Epithelial cell of prostate (primary cell): ENCODE measurements at places on chromosomes 7 and 10.

DNA sequence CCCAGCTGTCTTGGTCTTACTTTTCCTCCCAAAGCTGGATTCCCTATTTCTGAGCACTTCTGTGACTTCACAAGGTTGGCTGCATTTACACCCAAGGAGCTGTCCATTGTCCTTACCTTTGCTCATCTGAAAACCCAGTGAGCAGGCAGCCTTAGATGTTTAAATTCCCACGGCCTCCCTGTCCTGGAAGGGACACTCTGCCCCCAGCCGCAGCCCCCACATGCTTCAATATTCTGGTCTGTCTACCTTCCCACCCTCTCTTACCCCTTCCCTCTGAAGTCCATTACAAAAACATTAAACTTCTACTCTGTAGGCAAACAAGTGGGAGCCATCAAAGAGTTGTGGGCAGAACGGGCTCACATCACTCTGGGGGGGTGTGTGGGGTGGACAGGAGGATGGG, 73.8 kb upstream of the EFCAB10 start:
- DNase-seq, result no peak

GRCh38 chr10:129962872-129963640, 1.0 kb downstream of the EBF3 start:
- no peak for DNase-seq

DNA sequence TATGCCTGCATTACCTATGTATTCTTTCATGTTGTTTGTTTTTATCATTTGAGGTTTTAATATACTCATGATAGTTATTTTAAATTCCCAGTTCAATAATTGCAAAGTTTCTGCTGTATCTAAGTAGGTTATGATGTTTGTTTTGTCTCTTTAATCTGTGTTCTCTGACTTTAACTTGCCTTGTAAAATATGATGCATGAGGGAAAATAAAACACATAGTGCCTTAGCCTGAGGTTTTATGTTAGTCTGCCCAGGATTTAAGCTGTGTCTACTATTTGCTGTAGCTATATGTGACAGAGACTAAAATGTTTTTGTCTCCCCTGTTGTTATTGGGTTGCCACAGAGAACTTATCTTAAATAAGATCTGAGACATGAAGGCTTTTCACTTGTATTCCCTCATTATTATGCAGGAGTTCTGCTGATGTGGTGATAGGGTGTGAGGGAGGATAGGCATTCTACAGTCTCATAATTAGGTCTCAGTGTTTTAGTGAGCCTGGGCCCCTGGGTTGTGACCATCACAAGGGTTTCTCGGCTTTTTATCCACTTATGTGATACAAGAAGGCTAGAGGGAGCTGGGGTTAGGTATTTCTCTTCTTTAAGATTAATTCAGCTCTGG, 582.5 kb downstream of the CNTNAP2 start:
- no peak for DNase-seq

DNA sequence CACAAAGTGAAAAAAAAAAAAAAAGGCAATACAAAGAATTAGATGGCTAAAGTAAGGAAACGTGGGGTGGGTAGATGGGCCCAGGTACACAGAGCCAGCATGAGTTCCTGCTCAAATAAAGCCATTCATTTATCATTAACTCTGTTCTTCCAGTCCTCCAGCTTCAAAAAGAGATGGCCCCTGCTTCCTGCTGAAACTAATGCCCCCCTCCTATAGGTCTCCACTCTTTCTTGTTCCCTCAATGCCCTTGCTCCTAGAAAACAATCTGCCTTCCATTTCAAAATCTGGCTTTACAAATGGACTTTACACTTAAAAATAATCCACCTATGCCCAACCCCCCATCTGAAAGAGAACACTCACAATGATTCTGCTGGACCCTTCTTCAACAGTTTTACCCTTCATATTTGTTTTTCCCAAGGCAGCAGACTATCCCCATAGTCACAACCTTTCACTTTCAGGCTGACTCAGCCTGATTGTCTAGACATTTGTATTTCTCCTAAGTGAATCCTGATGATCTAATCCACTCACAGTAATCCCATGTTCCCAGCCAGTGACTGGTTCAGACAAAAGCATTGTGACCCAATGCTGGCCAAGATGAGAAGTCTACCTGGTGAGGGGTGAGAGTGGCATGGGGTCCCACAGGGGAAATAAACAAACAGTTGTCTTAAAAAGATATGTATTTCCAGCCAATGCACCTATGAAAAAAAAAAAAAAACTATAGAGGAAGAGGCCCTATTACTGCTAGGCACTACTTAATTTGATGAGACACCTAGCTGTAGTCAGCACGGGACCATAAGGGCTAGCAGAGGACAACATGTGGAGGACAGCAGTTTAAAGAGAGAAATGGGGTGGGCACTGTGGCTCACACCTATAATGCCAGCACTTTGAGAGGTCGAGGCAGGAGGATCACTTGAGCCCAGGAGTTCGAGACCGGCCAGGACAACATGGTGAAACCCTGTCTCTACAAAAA, 74.6 kb upstream of the GRID1 start:
- DNase-seq, result peak; percentile 79

DNA sequence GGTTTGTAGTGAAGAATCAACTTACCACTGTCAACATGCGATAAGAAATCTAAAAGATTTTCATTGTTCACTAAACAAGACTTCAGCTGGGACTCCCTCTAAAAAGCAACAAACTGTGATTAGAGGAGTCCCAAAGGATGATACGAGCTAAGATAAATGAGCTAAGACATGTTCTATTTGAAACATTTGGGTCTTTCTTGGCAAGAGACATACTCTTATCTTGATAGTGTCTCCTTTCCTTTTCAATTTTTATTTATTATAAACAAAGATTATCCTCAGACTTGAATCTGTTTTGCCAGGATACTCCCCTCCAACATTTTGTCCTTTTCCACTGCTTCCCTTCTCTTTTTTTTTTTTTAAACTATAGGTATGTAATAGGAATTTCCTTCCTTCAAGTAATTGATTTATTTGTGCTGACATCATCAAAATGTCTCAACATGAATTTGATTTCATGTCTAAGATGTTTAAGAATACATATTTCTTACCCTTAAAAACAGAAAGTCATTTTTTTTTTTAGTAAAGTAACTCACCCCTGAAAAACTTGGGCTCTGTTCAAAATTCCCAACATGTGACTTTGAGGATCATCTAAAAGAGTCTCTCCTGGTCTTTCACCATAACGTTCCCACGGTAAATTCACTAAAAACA, 158.4 kb upstream of the NRP1 start:
- DNase-seq, result no peak

- no peak for DNase-seq
These were observed 311.1 kb upstream of the ADARB2 start for GRCh38 chr10:2048337-2048973.
